ENCODE measurements at places on chromosomes 4 and X.

GRCh38 chr4:147594107-147594506 is 23.1 kb upstream of the TMEM184C start:
- no peak for DNase-seq

DNA sequence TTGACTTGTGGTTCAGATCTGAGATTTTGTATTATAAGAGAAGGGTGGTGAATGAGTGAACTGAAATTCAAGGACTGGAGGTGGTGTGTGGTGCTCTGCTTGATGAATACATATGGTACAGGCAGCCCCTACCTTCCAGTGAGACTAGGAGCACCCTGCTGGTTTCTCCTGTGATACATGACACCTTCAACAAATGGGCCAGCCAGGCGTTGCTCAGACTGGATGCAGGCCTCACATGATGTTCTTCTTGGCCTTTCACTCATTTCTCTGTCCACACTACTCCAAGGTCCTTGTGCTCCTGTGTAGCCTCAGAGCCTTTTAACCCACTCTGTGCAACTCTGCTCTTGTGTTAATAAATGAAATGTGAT is 67.2 kb downstream of the FNIP2 start:
- no peak for DNase-seq

DNA sequence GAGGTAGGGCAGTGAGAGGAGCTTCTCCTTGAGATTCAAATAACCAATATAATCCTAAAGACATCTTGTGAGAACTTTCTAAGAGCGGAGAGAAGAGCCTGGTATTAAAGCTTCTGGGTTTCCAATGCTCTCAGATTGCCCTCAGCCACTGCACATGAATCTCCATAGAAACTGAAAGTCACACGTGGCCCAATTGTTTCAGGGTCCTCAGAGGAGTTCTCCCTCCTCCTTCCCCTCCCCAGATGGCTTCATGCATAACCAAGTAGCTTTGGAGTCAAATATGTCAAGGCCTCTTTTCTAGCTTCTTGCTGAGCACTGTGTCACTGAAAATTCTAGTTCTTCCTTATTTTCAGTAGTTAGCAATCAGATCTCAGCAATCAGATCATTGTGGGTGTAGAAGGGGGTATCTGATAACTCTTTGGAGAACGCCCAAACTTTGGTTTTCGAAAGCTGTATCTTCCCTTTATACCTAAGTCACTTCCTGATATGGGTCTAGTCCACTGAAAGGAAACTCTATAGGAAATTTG is 2.2 kb downstream of the BTK start:
- no peak for DNase-seq

DNA sequence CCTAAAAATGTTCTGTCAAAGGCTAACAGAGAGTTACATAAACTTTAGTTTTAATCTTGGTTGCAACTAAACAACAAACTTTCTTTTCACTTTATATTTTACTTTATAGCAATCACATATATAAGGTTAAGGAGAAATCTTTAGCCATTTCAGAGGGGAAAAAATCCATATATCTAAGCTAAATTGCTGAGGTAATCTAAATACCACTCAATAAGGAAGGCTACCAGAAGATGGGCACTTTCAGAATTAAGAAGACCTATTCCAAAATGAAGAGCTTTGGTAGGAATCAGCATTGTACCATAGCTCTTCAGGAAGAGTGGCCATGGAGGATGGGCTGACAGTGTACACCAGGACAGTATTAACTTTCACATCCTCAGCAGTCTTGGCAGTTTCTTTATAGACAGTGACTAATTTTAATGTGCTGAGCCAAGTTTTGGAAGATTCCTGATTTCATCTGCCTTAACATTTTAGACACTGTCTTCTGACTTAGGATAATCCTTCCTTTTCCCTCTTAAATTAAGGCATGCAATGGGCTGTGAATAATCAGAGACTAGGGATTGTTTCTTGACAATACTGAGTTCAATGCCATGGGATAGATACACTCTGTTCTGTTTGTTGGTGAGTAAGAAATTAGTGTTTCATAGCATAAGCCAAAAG is 7.1 kb downstream of the FAT4 start:
- DNase-seq, result no peak

- no peak for DNase-seq
Measured at GRCh38 chrX:151899622-151900021, 13.1 kb upstream of the MAGEA4 start.

DNA sequence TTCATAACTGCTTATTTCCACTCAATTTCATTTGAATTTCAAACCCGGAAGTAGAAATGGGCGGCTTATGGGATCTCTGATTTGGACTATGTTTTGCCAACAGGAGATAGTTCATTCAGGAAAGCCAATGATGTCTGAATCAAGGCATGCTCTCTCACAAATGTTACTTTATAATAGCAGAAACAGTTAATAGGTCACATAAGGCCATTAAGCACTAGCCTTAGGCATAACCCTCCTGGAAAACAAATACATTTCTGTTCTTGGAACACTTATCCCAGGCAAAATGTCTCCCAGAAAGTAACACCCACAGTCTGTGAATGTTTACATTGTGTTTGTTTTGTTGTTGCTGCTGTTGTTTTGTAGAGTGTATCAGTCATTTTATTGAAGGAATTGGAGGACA is 1347.2 kb upstream of the PCDH7 start:
- no peak for DNase-seq

GRCh38 chr4:73831569-73831968 is 4.9 kb upstream of the CXCL6 start:
- no peak for DNase-seq

DNA sequence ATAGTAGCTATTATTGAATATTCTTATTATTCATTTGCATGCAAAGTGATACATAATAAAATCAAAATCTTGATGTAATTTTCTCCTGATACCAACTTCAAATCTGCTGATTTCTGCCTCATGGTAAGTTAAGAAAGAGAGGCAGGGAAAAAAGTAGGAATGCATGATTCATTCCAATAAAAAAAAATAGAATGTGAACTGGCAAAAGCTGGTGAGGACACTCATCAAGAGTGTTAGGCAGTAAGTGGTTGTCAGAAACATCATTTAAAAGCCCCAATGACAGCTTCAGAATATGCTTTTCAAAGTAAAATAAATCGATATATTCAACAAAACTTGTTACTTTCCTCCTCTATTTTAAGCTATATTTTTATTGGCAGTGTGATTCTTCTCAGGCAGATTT is 979.1 kb downstream of the TECRL start:
- no peak for DNase-seq

DNA sequence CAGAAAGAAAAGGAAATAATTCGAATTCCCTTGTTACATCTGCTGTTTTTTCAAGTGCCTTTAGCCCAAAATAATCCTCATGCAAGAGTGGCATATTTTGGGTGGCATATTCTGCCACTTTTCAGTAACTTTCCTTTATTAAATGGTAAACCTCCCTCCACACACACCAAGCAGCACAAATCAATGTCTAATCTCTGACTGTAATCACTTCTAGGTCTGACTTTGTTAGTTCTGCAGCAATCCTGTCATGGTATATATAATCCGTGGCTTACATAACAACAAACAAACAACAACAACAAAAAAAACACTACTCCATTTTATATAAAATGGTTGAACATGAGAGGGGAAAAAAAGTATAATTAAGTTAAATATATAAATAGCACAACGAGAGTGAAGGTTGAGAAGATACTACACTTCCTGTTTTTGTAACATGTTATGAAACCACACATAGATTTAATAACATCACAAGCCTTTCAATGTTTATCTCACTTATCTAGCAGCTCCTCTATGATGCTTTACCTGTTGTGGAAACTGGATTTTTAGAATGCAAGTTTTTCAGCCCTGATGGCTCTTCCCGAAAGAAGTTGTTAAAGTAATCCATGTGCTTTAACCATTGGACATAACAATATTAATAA is 715.4 kb downstream of the GRXCR1 start:
- no peak for DNase-seq

GRCh38 chr4:17194586-17194985 is 296.1 kb upstream of the LDB2 start:
- DNase-seq, result no peak

GRCh38 chr4:89703829-89704590 is 133.0 kb downstream of the SNCA start:
- no peak for DNase-seq

GRCh38 chr4:180617196-180617595 is 1626.0 kb upstream of the TENM3 start:
- DNase-seq, result no peak

DNA sequence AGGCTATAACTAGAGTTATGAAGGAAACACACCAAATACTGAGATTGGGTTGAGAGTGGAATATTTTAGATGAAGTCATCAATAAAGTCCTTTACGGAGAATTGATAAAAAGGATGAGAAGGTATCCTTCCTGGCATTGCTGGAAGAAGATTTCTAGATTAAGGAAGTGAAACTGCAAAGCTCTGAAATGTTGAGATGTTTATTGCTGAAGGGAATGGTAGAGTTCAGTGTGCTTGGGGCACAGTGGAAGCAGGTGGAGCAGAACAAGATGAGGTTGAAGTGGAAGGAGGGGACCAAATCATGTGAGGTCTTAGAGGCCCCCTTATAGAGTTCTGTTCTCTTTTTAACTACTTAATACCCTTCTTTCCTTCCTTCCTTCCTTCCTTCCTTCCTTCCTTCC is 848.5 kb downstream of the RAB28 start:
- no peak for DNase-seq

GRCh38 chr4:136829280-136829679 is 703.0 kb downstream of the PCDH18 start:
- no peak for DNase-seq

- no peak for DNase-seq
Measured at GRCh38 chr4:71828470-71828869, 44.6 kb upstream of the GC start.

GRCh38 chrX:81489987-81490386 is 288.1 kb downstream of the SH3BGRL start:
- no peak for DNase-seq

- no peak for DNase-seq
Measured at GRCh38 chrX:41671082-41671481, 17.7 kb upstream of the GPR34 start.

DNA sequence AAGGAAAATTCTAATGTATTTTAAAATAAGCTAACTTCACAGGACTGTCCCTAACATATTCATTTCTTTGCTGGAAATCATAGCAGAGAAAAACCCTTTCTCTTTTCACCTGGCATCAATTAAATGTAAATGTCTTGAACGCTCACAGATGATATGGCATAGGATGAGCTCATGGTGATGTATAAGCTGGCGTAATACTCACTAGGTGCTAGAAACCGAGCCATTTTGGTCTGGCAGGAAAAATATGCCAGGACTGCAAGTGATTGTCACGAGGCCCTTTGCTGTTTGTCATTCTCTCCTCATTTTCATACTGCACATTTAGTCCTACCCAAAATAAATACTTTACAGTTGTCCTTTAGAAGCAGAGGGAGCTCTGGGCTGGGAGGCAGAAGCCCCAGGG is 222.7 kb upstream of the LNX1 start:
- no peak for DNase-seq
